ENCODE measurements at places on chromosomes 3 and 15.

DNA sequence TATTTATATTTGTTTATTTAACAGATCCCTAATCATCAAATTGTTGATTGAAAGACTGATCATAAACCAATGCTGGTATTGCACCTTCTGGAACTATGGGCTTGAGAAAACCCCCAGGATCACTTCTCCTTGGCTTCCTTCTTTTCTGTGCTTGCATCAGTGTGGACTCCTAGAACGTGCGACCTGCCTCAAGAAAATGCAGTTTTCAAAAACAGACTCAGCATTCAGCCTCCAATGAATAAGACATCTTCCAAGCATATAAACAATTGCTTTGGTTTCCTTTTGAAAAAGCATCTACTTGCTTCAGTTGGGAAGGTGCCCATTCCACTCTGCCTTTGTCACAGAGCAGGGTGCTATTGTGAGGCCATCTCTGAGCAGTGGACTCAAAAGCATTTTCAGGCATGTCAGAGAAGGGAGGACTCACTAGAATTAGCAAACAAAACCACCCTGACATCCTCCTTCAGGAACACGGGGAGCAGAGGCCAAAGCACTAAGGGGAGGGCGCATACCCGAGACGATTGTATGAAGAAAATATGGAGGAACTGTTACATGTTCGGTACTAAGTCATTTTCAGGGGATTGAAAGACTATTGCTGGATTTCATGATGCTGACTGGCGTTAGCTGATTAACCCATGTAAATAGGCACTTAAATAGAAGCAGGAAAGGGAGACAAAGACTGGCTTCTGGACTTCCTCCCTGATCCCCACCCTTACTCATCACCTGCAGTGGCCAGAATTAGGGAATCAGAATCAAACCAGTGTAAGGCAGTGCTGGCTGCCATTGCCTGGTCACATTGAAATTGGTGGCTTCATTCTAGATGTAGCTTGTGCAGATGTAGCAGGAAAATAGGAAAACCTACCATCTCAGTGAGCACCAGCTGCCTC lies 14.7 kb downstream of the THBS1 start:
- DNase-seq = peak; percentile 64

GRCh38 chr3:87167628-87168456 lies 59.3 kb upstream of the CHMP2B start:
- DNase-seq = peak; percentile 15

DNA sequence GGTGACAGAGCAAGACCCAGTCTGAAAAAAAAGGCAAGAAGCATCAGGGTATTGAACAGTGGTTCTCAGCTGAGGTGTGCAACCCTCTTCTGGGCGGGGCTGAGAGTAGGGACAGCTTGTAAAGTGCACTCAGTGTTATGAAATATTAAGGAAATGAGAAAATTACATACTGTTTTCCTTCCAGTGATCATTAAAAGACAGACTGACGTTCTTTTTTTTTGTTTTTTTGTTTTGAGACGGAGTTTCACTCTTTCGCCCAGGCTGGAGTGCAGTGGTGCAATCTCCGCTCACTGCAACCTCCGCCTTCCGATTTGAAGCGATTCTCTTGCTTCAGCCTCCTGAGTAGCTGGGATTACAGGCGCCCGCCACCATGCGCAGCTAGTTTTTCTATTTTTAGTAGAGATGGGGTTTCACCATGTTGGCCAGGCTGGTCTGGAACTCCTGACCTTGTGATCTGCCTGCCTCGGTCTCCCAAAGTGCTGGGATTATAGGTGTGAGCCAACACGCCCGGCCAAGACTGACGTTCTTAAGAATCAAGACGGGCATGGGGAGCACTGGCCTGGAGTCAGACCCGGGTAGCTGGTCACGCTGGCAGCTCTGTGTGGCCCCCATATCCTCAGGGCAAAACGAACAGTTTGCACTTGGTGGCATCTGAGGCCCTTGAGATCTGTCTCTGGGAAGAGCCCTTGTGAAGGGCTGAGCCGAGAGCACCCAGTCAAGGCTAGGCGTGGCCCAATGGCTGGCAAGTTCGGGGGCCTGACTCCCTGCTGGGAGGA lies 11.4 kb downstream of the MAN2A2 start:
- no peak for DNase-seq

DNA sequence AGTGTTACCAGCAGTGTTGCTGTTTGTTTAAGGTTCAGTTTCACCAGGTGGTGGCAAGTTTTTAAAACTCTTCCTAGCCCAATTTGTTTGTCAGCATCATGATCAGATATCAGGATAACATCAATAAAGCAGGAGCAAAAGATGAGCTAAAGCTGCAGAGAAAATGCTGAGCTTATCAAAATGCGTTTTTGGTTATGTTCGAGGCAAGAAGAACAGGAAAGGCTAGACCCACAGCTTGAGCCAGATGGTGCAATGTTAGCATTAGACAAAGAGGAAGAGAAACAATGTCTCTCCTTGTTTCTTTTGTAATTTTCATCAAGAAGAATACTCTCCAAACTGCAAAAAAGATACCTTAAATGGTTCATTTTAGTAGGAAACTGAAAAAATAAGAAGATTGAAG lies 66.2 kb downstream of the THRB start:
- DNase-seq = no peak

DNA sequence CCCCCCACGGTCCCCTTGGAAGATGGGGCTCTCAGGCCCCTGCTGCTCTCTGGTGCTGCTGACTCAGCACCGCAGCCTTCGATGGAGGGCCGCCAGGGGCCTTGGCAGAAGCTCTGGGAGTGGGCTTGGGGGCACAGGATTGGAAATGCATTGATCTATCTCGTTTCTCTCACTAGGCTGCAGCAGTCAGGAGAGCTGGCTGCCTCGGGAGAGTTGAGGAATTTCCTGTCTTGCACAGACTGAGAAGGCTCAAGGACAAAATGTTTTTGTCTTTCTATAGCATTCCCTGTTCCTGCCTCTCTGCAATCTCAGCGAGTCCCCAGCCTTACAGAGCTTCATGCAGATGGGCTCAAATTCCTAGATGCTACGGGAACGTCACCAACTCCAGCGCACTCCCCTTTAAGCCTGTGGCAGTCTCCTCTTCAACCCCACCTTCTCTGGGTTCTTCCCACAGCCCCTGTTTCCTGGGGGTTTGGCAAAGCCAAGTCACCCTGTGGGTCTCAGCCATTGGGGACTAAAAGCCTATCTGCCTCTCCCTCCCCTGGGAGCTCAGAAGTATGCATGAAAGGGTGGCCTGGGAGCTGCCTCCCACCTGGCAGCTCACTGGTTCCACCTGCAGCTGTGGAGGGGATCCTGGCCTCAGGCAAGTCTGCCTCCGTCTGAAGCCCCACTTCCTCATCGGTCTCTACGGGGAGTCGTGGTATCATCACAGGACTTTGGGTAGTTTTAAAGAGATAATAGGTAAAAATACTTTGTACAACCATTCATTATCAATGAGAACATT lies 127.4 kb upstream of the HACD2 start:
- no peak for DNase-seq

DNA sequence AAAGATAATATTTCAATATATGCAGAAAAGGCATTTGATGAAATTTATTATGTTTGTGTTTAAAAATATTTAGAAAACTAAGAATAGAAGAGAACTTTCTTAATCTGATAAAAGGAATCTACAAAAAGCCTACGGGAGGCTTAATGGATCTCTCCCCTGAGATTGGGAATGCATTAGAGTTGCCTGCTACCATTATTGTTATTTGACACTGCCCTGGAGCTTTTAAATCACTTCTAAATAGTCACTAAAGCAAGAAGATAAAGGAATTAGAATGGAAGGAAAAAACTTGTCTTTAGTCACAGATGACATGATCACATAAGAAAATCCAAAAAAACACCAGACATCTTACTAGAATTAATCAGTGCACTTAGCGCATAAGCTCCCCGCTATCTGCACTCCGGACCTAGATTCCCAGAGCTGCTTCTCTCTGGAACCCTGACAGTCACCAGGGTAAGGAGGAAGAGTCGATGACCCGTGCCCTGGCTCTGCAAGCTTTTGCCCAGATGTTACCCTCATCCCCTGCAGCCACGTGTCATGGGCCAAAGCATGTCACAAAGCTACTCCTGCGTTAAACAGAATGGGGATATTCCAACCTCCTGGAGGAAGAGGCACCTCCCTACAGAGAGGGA lies 97.1 kb downstream of the MINAR1 start:
- DNase-seq = no peak

- no peak for DNase-seq
Observed at GRCh38 chr3:81045246-81045645, 716.2 kb downstream of the GBE1 start.

GRCh38 chr3:107082527-107082926 lies 294.7 kb upstream of the CCDC54 start:
- no peak for DNase-seq

GRCh38 chr3:189962466-189962865 lies 158.2 kb downstream of the P3H2 start:
- no peak for DNase-seq

- DNase-seq = no peak
Observed at GRCh38 chr3:42502429-42503250, at the start of gene VIPR1. Gene VIPR1 (plus strand): TSS chr3:42502643. CDS start chr3:42502736, 93 bp downstream.

DNA sequence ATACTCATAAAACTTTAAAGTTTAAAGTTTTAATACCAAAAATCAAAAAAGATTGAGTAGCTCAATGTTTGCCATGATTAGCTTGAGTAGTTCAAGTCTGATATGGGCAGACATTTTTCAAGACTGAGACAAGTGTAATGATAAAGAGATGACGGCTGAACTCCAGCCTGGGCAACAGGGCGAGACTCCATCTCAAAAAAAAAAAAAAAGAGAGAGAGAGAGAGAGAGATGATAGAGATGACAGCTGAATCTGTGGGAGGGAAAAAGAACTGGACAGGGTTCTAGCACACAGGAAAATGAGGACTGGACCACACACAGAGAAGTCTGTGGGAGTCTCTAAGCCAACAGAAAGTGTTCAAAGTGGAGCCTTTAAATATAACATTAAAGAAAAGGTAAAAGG lies 25.2 kb downstream of the CEP152 start:
- no peak for DNase-seq

DNA sequence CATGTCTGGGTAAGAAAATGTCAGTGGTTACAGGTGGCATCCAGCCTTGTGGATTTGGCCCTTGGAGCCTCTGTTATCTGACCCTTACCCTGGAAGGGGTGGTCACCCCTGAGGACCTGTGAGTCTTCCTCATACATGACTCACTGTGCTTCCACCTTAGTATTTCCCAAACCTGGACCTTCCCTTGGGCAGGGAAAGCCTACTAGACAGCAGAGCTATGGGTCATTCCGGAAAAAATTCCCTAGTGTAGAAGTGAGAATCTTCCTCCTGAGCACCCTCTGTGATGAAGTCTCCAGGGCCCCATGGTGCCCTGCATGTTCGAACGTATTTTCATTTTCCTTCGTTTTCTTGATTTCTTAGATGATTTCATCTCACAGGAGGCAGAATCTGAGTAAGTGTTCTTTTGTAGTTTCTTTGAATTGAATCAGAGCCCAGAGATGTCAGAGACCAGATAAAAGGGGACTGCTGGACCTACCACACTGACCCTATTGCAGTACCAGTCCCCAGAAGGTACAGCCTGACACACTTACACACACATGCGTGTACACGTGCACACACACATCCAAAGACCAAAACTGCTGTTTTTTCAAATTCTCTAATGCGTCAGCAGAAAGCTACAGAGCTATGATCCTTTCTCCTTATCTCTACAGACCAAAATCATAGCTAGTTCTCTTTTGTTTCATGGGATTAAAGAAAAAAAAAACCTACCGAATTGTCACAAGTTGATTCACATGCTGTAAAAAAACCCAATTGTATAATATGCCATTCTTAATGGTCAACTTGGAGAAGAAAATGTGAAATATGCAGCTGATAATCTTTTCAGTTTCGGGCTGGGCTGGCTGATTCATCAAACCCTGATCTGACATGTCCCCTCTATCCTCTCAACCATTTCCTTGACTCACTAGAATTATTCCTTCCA lies 50.5 kb upstream of the ARHGEF3 start:
- no peak for DNase-seq

- no peak for DNase-seq
Observed at GRCh38 chr15:69685512-69686452, 233.2 kb downstream of the RPLP1 start.

GRCh38 chr3:132573797-132574211 lies 23.3 kb upstream of the ACKR4 start:
- DNase-seq = peak; percentile 96

DNA sequence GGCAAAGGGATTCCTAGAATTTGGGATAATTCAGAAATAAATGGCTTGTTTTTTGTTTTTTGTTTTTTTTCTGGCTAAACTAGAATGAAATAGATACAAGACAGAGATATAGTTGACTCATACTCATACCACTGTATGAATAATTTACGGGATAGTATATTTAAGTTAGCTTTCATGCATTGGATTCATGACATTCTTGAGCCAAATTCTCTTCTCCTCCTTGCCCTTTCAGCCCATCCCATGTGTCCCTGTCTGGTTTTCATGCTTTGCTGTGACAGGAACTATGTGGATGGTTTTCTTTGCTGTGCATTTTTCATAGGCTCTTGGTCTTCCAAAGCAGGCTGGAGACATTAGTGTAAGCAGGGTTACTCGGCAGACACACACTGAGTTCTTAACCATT lies 66.6 kb upstream of the UMPS start:
- DNase-seq = peak; percentile 9

DNA sequence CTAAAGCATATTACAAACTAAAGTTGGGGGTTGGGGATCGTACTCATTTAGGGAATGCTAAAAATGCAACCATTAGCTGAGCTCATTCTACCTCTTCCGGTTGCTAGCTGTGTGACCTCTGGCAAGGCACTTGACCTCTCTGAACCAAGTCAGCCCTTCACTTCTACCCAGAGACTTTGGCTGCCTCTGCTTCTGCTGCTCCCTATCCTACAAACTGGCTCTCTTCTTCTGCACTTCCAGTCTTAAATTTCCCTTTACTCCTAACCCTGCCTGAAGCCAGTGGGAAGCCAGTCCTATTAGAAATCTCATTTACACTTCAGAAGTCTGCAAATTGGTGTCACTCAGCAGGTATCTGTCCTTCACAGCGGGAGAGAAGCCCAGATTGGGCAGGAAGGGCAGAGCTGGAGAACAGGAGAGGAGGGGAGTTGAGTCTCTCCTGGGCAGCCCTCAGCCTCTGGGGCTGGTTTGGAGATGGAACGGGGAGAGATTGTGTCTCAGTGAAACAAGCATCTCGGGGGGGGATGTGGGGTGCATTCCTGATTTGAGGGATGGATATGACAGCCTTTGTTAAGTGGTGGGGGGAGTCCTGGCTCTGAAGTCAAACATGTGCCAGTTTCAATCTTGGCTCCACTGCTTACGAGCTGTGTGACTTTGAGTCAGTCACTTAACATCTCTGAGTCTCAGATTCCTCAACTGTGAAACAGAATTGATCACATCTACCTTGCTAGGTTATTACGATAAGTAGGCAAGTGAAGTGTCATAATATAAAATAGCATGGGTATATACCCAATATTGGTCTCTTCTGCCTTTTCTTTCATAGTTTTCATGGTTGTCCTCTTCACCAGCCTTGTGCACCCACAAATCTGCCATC lies 7.8 kb upstream of the AEN start:
- no peak for DNase-seq

DNA sequence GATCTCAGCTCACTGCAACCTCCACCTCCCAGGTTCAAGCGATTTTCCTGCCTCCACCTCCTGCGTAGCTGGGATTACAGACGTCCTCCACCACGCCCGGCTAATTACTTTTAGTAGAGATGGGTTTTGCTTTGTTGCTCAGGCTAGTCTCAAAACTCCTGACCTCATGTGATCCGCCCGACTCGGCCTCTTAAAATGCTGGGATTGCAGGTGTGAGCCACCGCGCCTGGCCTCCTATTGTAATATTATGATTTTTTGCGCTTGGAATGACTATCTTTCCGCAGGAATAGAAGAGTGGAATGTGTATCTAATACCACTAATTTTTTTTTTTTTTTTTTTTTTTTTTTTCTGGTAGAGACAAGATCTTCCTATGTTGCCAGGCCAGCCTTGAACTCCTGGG lies 1.8 kb downstream of the ARL8B start:
- no peak for DNase-seq

- no peak for DNase-seq
Observed at GRCh38 chr15:89150762-89151664, 62.8 kb downstream of the ABHD2 start.

All from BJ (cell line).